ENCODE measurements at places on chromosomes 7 and 10.

GRCh38 chr7:92137557-92137956, 3.3 kb upstream of the CYP51A1 start:
- no peak for DNase-seq

- DNase-seq: peak; percentile 67
Measured at GRCh38 chr10:114042895-114043531, 653 bp upstream of the ADRB1 start.

- DNase-seq: no peak
Measured at GRCh38 chr10:128274938-128275337, 148.7 kb upstream of the MKI67 start.

DNA sequence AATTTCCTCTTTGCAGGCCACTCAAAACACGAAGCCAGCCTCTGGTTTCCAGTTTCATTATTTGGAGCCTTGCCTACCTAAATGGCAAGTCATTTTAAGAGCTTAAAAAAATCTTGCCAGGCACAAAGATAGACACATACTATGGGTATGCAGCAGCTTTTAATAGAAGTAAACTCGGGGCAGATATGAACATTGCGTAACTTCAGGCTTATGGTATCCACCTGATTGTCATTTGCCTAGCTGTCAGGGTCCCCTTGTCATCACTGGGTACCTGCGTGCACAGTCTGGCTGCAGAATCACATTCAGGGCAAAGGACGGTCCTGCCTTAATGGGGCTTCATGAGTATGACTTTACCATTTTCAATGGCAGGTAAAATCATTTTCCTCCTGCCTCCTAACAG, 466.1 kb upstream of the NRP1 start:
- DNase-seq: no peak

GRCh38 chr7:33157781-33158180, 28.4 kb downstream of the BBS9 start:
- no peak for DNase-seq

DNA sequence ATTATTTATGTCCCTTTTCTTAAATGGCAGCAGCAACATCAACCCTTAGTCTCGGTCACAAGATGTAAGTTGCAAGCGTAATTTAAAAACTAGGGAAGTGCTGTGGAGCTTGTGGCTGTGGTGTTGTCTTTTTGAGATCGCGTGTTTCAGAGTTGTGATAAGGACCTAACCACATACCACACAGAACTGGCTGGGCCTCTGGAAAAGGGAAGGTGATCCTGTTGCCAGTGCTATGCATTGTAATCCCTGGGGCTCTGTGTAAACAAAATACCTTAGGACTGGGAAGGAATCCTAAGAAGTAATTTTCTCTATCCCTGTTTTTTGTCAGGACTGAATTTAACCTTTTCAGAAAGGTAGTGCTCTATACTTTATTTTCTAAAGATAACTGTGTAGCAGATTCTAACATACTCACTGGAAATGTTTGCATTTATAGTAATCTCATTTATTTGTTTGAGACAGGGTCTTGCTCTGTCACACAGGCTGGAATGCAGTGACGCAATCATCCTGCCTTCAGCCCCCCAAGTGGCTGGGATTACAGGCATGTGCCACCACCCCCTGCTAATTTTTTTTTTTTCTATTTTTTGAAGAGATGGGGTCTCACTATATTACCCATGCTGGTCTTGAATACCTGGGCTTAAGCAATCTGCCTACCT, 60.4 kb downstream of the INPP5F start:
- DNase-seq: no peak

- no peak for DNase-seq
Measured at GRCh38 chr7:127654404-127655394, 2.7 kb downstream of the SND1 start.

- no peak for DNase-seq
Measured at GRCh38 chr10:132563485-132564248, 26.1 kb downstream of the INPP5A start.
